ENCODE measurements at places on chromosomes 5 and 9.

GRCh38 chr5:173794901-173795416 lies 93.2 kb upstream of the CPEB4 start:
- DNase-seq, result no peak

GRCh38 chr9:125142560-125143376 lies 560 bp downstream of the SCAI start:
- DNase-seq, result peak; percentile 17

- peak; percentile 87 for DNase-seq
Observed at GRCh38 chr5:8843771-8844170, 702.1 kb downstream of the SEMA5A start.

- no peak for DNase-seq
Observed at GRCh38 chr5:78000191-78000590, 224.1 kb upstream of the TBCA start.

DNA sequence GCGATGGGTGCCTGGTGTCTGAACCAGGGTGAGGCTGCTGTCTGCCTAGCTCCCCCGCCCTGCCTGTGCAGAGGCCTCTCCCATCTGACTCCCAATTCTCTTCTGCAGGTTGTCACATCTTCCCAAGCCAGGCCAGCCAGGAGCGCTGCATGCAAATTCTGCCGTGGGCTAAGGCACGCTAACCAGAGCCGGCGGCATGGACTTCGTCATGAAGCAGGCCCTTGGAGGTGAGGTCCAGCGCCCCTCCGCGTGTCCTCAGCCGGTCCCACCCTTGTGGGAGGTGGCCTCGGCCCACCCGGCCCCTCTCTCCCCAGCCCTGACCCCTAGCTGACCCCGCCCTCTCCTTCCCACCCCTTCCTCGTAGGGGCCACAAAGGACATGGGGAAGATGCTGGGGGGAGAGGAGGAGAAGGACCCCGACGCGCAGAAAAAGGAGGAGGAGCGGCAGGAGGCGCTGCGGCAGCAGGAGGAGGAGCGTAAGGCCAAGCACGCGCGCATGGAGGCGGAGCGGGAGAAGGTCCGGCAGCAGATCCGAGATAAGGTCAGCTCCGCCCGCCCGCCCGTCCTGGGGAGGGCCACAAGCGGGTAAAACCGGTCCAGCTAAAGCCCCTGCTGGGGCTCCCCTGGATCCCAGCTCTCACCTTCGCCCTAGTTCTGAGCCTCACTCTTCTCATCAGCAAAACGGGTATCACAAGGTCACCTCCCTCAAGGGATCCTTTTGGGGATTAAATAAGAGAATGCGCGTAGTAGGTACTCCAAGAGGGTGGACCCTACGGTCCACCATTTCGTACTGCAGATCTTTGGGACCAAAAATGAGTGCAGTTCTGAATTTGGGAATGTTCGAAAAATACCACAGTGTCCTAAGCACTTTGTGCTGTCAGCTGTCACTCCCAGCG lies 7.4 kb downstream of the CPLX2 start:
- DNase-seq, result peak; percentile 10

Measured in GM23248 (cell line).